ENCODE measurements at places on chromosomes 3 and 15. TPM values are rescaled to one million over a fixed set of nuclear protein-coding genes. Genes with fewer than 3 reads are reported as not detected.

DNA sequence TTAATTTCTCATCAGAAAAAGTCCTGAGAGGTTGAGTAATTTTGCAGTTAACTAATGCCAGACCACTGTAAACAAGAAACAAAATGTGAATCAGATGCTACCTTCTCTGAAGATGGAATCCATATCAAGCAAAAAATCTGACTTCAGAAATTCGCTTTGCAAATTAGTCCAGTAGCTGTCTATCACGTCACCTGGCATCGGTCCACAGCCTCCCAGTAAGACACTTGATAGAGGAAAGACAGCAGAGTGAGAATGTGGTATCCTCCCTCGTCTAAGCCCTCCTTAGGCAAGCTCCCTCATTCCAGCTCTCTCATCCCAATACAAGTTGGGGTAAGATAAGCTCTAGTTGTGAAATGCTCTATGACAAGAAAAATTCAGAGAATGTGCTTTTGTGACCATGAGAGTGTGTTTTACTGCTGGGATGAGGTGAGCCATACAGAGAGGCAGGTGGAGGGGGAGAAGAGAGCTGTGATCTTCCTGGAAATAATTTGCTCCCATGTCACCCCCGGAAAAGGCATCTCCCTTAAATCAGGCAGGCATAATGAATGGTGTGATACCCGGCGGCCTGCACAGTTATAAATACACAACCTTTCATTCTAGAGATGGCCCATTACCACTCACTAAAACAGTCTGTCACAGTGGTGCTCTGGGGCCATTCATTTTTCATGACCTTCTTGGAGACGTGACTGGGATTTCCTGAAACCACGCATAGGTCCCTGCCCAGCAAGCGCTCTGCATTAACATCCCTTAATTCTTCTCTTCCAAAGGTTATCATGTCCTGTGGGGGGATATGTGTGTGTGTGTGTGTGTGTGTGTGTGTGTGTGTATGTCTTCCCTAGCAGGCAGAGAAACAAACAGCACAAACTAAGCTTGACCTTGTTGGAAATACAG is 602.0 kb upstream of the KCNMB2 start:
- peak; percentile 68 for DNase-seq

DNA sequence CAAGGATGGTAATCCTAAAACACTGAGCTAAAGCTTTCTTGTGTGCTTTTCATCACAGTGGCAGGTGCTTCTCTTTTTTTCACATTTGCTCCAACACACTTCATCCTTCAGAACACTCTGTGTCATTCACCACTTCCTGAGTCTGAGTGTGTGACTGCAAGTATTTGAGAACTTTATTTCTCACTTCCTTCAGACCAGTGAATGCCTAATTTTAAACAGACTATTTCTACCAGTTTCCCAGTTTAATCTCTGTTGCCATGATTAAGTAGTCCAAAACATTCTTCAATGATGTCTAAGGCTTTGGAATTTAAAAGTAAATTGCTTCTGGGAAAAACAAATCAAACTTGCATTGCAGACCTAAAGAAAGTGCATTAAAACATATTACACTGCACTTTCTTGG is 541.2 kb downstream of the RBMS3 start:
- DNase-seq = no peak

DNA sequence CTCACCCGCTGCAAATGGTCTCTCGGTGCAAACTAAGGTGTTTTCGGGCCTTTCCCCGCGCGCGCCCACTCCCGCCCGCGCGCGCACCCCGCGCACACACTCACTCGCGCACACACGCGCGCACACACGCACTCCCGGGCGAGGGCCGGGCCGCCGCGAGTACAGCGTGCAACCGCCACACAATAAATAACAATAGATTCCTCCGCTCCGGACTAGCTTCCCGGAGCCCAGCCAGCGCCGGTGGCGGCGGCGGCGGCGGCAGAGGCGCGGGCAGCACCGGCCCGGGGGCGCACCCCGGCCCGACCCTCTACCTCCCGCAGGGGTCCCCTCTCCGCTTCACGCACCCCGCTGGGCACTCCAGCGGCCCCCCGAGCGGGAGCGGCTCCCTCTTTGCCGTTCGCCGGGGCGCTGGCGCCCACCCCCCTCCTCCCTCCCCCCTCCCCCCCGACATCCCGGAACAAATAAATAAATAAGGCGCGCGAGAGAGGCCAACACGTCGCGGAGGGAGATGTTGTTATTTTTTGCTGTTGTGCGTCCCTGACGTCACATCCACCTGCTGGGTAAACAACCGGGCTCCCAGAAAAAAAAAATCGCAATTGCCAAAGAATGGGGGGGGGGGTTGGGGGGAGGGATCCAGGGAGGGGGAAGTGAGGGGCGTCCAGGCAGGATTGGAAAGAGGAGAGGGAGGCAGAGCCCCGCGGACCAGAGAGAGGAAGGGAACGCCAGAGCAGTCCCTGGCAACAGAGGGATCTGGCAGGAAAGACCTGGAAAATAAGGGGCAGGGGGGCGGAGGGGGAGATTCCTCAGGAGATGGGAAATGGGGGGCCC is at the start of gene FOXP1:
FOXP1 (minus strand) TSS at position 163 of the 828 bp plus-strand sequence. CDS start 385,347 bp downstream, outside the sequence.
- DNase-seq = peak; percentile 85

Gene ST3GAL6
- total RNA-seq = 10.5 TPM

- DNase-seq = no peak
These were observed 891 bp upstream of the TOP2B start for GRCh38 chr3:25665315-25666280.

Data from sigmoid colon (tissue), 7 donors.